ENCODE measurements at places on chromosomes 2 and 18. TPM values are rescaled to one million over a fixed set of nuclear protein-coding genes. Genes with fewer than 3 reads are reported as not detected.

Gene HTR2B
- total RNA-seq: 5.3 TPM

GRCh38 chr18:55738483-55739114 lies 150.6 kb upstream of the TCF4 start:
- H3K4me1 ChIP-seq: no peaks in the 10 kb centered on the region
- H3K4me3 ChIP-seq: no peak overlapping the region
- no peak overlapping the region for H3K27ac ChIP-seq
- H3K27me3 ChIP-seq: no peaks in the 10 kb centered on the region

- no peaks in the 10 kb centered on the region for H3K27me3 ChIP-seq
- no peak for DNase-seq
- no peaks in the 10 kb centered on the region for H3K36me3 ChIP-seq
- no peak overlapping the region for H3K4me3 ChIP-seq
- H3K27ac ChIP-seq: no peak overlapping the region
Measured at GRCh38 chr2:224682134-224682533, 34.0 kb downstream of the CCDC195 start.

Gene KCNK3
- not detected for total RNA-seq

Gene GREB1
- total RNA-seq: 1.1 TPM

Gene SLC9A4
- total RNA-seq: not detected

DNA sequence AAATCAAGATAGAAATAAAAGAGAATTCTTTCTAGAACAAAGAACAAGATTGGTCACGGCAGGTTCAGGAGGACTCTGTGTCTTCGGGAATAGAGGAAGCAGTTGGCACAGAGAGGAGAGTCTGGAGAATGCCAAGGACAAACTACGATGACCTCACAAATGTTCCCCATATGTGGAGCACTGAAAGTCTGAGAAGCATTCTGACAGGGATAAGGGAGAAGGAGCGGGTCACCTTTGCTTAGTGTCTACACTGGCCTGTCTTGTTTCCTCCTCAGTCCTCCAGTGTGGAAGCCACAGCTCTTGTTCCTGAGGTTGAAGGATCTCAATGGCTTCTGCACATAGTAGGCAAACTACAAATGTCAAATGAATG lies 338.8 kb downstream of the MYCN start:
- H3K27me3 ChIP-seq: no peaks in the 10 kb centered on the region
- H3K4me3 ChIP-seq: no peak overlapping the region
- no peak for DNase-seq
- no peaks in the 10 kb centered on the region for H3K4me1 ChIP-seq
- no peaks in the 10 kb centered on the region for H3K36me3 ChIP-seq

Gene KLHL14
- total RNA-seq: not detected

- no peak overlapping the region for H3K27ac ChIP-seq
- H3K4me3 ChIP-seq: no peak overlapping the region
- DNase-seq: no peak
- peaks cover 38% of the 10 kb centered on the region for H3K36me3 ChIP-seq
- no peaks in the 10 kb centered on the region for H3K27me3 ChIP-seq
Measured at GRCh38 chr2:95087379-95087778, 34.2 kb downstream of the MRPS5 start.

Gene PAX8
- total RNA-seq: 2.9 TPM

Gene AGXT
- not detected for total RNA-seq

DNA sequence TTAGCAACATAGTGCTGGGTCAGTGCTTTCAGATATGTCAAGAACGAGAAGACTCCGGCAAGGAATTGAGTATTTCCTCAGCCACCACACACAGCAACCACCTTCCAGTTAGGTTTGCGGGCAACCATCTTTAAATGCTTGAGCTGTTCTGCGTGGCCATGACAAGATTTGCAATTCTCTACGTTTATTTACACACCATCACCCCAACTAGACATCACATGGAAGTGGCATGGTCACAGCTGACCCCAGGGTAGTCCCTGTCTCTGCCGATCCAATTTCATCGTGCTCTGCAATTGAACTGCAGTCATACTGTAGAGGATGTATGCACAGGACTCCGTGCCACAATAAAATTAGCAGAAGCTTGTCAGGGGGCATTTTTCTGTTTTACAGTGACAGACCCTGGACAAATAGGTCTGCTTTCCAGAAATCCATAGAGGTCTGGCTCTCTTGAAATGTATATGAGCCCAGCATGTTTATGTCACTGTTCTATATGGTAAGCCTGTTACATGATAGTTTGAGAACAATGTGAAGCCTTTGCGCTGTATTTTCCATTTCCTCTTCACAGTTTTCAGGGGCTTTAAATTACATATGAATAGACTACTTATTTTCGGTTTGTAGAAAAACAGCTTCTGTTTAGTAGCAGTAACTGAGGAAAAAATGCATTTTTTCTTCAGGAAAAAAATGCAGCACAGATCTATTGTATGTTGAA lies 605.2 kb downstream of the NR4A2 start:
- no peak overlapping the region for H3K27ac ChIP-seq
- no peak for DNase-seq
- H3K4me1 ChIP-seq: no peaks in the 10 kb centered on the region
- no peak overlapping the region for H3K4me3 ChIP-seq
- H3K36me3 ChIP-seq: no peaks in the 10 kb centered on the region
- H3K27me3 ChIP-seq: no peaks in the 10 kb centered on the region

Gene TMEM37
- 1.1 TPM for total RNA-seq

Gene OSR1
- 15.2 TPM for total RNA-seq

GRCh38 chr18:3340015-3340681 lies 78.2 kb downstream of the MYL12B start:
- no peak for DNase-seq
- no peak overlapping the region for H3K4me3 ChIP-seq
- no peaks in the 10 kb centered on the region for H3K36me3 ChIP-seq
- no peak overlapping the region for H3K27ac ChIP-seq

GRCh38 chr18:62870643-62871042 lies 155.3 kb downstream of the PHLPP1 start:
- no peaks in the 10 kb centered on the region for H3K27me3 ChIP-seq
- peaks cover 5% of the 10 kb centered on the region for H3K4me1 ChIP-seq
- no peaks in the 10 kb centered on the region for H3K36me3 ChIP-seq
- H3K27ac ChIP-seq: no peak overlapping the region
- no peak overlapping the region for H3K4me3 ChIP-seq

Gene NCKAP5
- 1.8 TPM for total RNA-seq

GRCh38 chr2:128765811-128766210 lies 447.1 kb upstream of the HS6ST1 start:
- H3K4me1 ChIP-seq: no peaks in the 10 kb centered on the region
- no peaks in the 10 kb centered on the region for H3K36me3 ChIP-seq
- H3K27ac ChIP-seq: no peak overlapping the region
- H3K4me3 ChIP-seq: no peak overlapping the region

Gene PECR
- total RNA-seq: 9.7 TPM

Gene CSRNP3
- 2.7 TPM for total RNA-seq

GRCh38 chr2:239950144-239951128 lies 74.7 kb downstream of the NDUFA10 start:
- no peaks in the 10 kb centered on the region for H3K27me3 ChIP-seq
- DNase-seq: peak; percentile 90
- no peaks in the 10 kb centered on the region for H3K36me3 ChIP-seq
- no peak overlapping the region for H3K4me3 ChIP-seq
- no peak overlapping the region for H3K27ac ChIP-seq
- H3K4me1 ChIP-seq: peaks cover 5% of the 10 kb centered on the region

All from osteoblast (primary cell).